ENCODE measurements at places on chromosomes 11 and 22. TPM values are rescaled to one million over a fixed set of nuclear protein-coding genes. Genes with fewer than 3 reads are reported as not detected.

CACNA1I gene
- 0.03 TPM for total RNA-seq

GRCh38 chr11:20097319-20098221 is 62.7 kb downstream of the DBX1 start:
- DNase-seq: no peak

FOLH1 gene
- total RNA-seq: not detected

DNA sequence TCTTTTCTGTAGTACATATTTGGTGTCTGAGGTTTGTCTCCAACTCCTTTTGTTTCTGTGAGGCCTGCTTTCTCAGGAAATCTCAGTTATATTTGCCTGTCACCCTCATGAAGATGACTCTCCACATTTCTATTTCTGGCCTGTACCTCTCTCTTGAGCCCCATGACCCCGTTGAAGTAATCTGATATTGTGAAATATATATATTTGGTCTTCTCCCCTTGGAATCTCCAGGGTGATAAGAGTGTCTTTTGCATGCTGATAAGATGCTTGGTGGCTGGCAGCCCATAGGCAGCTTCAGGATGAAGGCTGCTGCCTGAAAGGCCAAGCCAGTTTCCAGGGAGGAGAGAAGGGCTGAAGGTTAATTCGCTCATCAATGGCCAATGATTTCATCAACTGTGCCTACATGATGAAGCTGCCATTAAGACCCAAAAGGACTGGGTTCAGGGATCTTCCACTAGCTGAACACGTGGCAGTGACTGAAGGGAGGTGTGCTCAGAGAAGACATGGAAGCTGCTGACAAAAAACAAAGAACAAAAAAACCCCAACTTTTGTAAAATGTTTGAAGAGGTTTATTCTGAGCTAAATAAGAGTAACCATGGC is 67.4 kb downstream of the MICAL2 start:
- no peak for DNase-seq

GRCh38 chr11:57675176-57675941 is 7.4 kb downstream of the ZDHHC5 start:
- no peak for DNase-seq
